ENCODE measurements at places on chromosomes 16 and 17. TPM values are rescaled to one million over a fixed set of nuclear protein-coding genes. Genes with fewer than 3 reads are reported as not detected.

DNA sequence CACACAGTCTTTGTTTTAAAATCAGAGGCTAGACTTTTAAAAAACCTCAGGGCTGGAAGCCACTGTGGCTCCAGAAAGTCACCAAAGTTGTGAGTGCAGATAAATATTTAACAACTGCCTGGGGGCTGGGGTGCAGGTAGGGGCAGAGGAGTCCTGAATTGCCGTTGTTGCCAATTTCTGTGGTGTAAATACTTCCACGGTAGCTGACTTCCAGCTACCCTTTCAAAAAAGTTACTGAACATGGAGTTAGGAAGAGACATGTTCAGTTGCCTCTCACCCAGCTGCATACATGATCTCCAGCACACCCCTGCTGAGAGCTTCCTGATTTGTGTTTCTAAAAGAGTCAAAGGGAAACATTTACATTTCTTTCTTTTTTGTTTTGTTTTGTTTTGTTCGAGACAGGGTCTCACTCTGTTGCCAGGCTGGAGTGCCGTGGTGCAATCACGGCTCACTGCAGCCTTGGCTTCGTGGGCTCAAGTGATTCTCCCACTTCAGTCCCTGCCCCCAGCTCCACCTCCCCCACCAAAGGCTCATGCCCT lies 58.7 kb downstream of the PLXDC1 start:
- H3K27ac ChIP-seq, result no peak overlapping the region
- no peak for DNase-seq
- no peaks in the 10 kb centered on the region for H3K27me3 ChIP-seq
- peaks cover 37% of the 10 kb centered on the region for H3K4me1 ChIP-seq
- no peaks in the 10 kb centered on the region for H3K36me3 ChIP-seq
- H3K4me3 ChIP-seq, result no peak overlapping the region

- H3K36me3 ChIP-seq, result no peaks in the 10 kb centered on the region
- H3K4me3 ChIP-seq, result no peak overlapping the region
- H3K4me1 ChIP-seq, result no peaks in the 10 kb centered on the region
- no peak overlapping the region for H3K27ac ChIP-seq
- H3K27me3 ChIP-seq, result no peaks in the 10 kb centered on the region
These were observed 14.0 kb downstream of the C16orf74 start for GRCh38 chr16:85736921-85737320.

Gene PROCA1
- 1.4 TPM for total RNA-seq

Gene SLC5A11
- not detected for total RNA-seq

Gene SP6
- total RNA-seq, result not detected

GRCh38 chr16:71203631-71204030 lies 26.9 kb downstream of the HYDIN start:
- H3K4me1 ChIP-seq, result no peaks in the 10 kb centered on the region
- H3K4me3 ChIP-seq, result no peak overlapping the region
- no peaks in the 10 kb centered on the region for H3K27me3 ChIP-seq
- H3K27ac ChIP-seq, result no peak overlapping the region
- no peaks in the 10 kb centered on the region for H3K36me3 ChIP-seq
- DNase-seq, result no peak

GRCh38 chr17:44792276-44792675 lies 33.5 kb downstream of the ADAM11 start:
- no peaks in the 10 kb centered on the region for H3K27me3 ChIP-seq
- no peak for DNase-seq
- no peaks in the 10 kb centered on the region for H3K36me3 ChIP-seq
- no peak overlapping the region for H3K4me3 ChIP-seq

Gene MRM1
- total RNA-seq, result 3.7 TPM

DNA sequence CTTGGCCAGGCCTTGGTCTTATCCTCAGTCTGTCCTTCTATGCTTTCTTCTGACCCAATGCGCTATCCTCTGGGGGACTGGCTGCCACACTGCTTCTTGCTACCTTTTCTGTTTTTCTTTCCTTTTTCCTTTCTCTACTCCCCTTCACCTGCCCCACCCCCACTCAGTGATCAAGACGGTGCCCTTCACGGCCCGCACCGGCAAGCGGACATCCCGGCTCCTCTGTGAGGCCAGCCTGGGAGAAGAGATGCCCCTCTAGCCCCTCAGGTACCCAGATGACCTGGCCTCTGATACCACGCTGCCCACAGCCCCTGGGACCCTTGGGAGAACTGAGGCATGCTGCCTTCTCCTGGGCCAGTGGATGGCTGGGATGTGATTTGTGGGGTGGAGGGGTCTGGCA lies 15.6 kb downstream of the SPATA32 start:
- H3K4me1 ChIP-seq, result peaks cover 26% of the 10 kb centered on the region
- no peaks in the 10 kb centered on the region for H3K27me3 ChIP-seq
- peak overlapping the region; percentile 39 for H3K4me3 ChIP-seq
- H3K27ac ChIP-seq, result no peak overlapping the region
- DNase-seq, result no peak
- peaks cover 13% of the 10 kb centered on the region for H3K36me3 ChIP-seq

GRCh38 chr17:80818871-80819270 lies 172.8 kb upstream of the CHMP6 start:
- no peaks in the 10 kb centered on the region for H3K4me1 ChIP-seq
- H3K36me3 ChIP-seq, result peaks cover 12% of the 10 kb centered on the region
- H3K4me3 ChIP-seq, result no peak overlapping the region
- no peaks in the 10 kb centered on the region for H3K27me3 ChIP-seq

Gene RNF135
- 6.9 TPM for total RNA-seq

DNA sequence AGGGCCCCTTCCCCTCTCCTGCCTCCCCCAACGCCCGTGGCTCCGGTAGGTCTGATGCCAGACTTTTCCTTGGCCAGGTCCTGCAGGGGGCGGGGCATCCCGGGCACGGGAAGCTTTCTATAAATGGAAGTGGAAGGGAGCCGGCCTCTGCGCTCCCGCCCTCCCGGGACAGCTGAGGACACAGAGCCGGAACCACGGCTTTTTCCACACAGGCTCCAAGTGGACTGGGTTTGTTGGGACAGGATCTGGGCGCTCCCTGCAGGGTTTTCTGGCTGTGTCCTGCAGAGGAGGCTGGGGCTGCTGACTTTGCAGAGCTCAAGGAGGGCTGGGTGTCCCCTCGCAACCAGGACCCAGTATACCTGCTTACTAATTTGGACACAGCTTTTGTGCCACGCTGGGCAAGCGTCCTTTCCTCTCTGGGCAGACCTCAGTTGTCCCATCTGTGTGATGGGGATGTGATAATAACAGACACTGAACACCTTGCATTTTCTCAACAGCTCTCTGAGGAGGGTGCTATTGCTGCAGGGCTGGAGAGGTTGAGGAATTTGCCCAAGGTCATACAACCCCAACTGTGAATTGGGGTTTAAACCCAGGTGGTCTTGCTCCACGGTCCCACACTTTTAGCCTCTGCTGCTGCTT lies 1.8 kb downstream of the TNS4 start:
- DNase-seq, result peak; percentile 92
- no peaks in the 10 kb centered on the region for H3K36me3 ChIP-seq
- peaks cover 17% of the 10 kb centered on the region for H3K4me1 ChIP-seq
- H3K27ac ChIP-seq, result peak overlapping the region; percentile 46
- no peaks in the 10 kb centered on the region for H3K27me3 ChIP-seq
- H3K4me3 ChIP-seq, result no peak overlapping the region

Gene TNS4
- not detected for total RNA-seq

- no peak overlapping the region for H3K4me3 ChIP-seq
- DNase-seq, result no peak
- H3K27me3 ChIP-seq, result no peaks in the 10 kb centered on the region
- H3K27ac ChIP-seq, result no peak overlapping the region
These were observed 20.3 kb downstream of the SMG6 start for GRCh38 chr17:2283302-2283701.

- no peaks in the 10 kb centered on the region for H3K36me3 ChIP-seq
- no peak for DNase-seq
- H3K4me1 ChIP-seq, result peaks cover 17% of the 10 kb centered on the region
- no peak overlapping the region for H3K4me3 ChIP-seq
- no peak overlapping the region for H3K27ac ChIP-seq
These were observed 4.5 kb upstream of the NAT9 start for GRCh38 chr17:74780443-74781238.

DNA sequence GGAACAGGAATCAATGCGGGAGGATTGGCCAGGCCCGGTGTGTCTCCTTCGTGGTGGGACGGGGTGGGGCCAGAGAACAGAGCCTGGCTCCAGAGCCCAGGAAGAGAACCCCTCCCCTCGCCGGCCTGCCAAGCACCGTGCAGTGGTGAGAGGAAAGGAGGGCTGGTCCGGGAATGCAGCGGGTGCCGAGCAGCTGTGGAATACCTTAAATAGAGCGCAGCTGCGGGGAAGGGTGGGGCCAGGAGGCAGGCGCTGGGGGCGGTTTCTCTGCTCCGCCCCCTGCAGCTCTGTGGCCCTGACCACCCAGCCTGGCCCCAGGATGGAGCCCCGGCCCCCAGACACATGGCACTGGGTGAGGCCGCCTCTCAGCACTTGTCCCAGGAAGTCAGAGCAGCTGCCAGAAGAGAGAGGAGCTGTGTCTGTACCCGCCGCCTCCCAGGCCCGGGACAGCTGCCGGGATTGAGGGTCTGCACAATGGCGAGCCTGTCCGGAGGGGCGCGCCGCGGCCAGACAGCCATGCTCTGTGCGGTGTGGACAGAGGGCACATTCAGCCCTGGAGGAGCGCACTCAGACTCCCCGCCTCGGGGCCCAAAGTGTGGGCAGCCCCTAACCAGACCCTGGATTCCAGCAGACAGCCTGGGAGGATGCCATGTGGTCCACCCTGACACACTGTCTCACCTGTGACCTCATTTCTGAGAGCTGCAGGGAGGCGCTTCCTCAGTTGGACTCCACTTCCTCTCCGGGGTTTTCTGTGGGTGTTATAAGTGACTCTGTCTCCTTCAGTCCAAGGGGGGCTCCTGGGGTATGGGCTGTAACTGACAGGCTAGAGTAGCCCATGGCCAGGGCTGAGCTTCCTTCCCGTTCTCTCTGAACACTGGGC lies 268.8 kb downstream of the SEC14L1 start:
- peaks cover 60% of the 10 kb centered on the region for H3K4me1 ChIP-seq
- no peaks in the 10 kb centered on the region for H3K27me3 ChIP-seq
- H3K4me3 ChIP-seq, result peak overlapping the region; percentile 18

Gene CACNA1H
- 7.0 TPM for total RNA-seq

GRCh38 chr17:73795730-73796129 lies 151.5 kb upstream of the SDK2 start:
- H3K4me1 ChIP-seq, result no peaks in the 10 kb centered on the region
- no peak overlapping the region for H3K27ac ChIP-seq
- no peaks in the 10 kb centered on the region for H3K27me3 ChIP-seq
- no peak for DNase-seq
- H3K36me3 ChIP-seq, result no peaks in the 10 kb centered on the region
- H3K4me3 ChIP-seq, result no peak overlapping the region

Gene KRT33A
- not detected for total RNA-seq

Gene PRSS21
- total RNA-seq, result not detected

Gene OTOP2
- not detected for total RNA-seq

Gene CDH1
- 0.93 TPM for total RNA-seq

Gene TBC1D3I
- not detected for total RNA-seq

DNA sequence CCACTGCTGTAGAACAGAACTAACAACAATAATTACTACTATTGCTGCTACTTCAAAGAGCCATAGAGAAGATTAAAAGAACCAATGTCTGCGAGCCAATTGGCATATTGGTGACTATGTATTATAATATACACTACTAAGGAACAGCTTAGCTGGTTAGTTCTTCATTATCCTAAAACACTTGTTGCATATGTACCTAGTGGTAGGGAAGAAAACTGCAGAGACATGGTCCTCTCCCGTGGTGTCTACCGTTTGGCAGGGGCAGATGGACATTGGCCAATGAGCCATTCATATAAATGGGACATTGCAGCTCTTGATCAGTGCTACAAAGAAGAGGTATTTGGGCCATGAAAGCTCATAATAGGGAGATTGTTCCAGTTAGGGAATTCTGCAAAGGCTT lies 46.4 kb upstream of the CLEC3A start:
- no peak overlapping the region for H3K27ac ChIP-seq
- H3K4me3 ChIP-seq, result no peak overlapping the region
- H3K27me3 ChIP-seq, result no peaks in the 10 kb centered on the region
- H3K4me1 ChIP-seq, result no peaks in the 10 kb centered on the region
- no peaks in the 10 kb centered on the region for H3K36me3 ChIP-seq
- no peak for DNase-seq

DNA sequence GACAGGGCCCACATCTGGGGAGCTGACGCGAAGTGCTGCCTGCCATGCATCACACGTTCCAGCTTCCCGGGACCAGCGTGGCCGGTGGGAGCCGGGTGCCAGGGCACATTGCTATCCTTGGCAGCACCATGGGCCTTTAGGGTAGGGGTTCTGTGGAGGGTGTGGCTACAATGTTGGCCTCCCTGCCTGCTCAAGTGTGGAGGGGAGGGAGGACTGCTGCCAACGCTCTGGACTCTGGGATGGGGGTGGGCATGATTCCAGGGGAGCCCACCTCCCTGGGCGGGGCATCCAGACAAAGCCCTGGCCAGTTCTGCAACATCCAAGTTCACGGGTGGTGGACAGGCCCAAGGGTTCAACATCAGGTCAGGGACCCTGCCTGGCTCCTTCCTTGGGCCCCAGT lies 13.9 kb downstream of the GRB7 start:
- H3K27ac ChIP-seq, result no peak overlapping the region
- H3K27me3 ChIP-seq, result no peaks in the 10 kb centered on the region
- H3K4me1 ChIP-seq, result peaks cover 28% of the 10 kb centered on the region
